T-helper 2 cell (primary cell): ENCODE measurements at places on chromosomes 3 and 15.

- DNase-seq = no peak
Measured at GRCh38 chr3:150736903-150737832, 25.8 kb downstream of the SIAH2 start.

- DNase-seq = no peak
Measured at GRCh38 chr3:152785051-152785450, 49.9 kb upstream of the P2RY1 start.

DNA sequence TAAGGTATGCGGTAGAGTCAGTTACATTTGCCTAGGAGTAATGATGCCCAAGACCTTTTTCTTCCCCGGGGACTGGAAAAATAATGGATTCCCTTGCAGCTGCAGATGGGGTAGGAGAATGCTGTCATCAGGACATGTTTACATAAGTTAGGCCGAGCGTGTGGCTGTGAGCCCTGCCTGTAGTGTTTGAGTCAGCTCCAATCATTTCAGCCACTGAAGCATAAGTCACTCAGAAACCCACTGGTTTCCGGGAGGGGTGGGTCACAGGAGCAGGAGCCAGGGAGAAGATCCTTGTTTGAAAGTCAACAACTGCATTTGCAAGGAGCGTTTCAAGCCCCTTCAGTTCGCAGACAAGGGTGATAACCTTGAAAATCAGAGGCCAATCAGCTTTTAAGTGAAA lies 562.3 kb downstream of the MCTP2 start:
- DNase-seq = no peak

DNA sequence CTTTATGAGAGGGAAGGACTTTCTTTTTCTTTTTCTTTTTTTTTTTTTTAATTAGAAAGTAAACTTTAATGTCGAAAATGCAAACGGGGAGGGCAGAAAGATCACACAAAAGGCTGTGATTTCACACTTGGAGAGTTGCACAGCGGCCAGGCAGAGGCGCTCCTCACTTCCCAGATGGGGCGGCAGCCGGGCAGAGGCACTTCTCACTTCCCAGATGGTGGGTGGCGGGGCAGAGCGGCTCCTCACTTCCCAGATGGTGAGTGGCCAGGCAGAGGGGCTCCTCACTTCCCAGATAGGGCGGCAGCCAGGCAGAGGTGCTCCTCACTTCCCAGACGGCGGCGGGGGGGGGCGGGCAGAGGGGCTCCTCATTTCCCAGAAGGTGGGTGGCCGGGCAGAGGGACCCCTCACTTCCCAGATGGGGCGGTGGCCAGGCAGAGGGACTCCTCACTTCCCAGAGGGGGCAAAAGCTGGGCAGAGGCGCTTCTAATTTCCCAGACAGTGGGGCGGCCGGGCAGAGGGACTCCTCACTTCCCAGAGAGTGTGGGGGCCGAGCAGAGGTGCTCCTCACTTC lies 88.6 kb downstream of the ATP2B2 start:
- no peak for DNase-seq

DNA sequence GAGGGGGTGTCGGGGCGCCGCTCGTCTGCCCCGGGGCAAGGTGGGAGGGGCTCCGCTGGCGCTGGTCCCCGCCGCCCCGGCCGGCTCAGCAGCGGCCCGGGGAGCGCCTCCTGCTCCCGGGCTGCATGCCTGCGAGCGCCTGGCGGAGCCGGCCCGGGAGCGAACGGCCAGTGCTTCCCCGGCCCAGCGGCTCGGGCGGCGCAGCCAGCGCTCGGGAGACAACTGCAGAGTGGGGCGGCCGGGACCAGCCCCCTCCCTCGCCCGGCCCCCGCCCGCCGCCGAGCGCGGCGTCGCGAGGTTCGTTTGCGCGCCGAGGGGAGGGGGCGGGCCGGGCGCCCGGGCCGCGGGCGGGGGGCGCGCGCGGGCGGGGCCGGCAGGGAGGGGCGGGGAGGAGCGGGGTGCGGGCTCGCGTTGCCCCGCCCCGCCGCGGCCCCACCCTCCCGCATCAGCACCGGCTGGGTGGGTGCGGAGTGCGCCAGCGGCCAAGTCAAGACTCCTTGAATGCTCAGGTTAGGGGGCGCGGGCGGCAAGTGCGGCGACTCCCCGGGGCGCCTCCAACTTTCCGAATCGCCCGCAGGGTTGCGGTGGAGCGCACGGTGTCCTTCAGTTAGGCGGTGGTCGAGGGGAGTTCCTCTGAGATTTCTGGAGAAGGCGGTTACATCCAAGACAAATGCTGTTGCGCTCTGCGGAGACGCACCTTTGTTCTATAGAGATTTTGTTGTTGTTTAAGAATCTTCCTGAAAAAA lies at the start of gene RGMA:
Gene RGMA, minus strand, starts transcription at position 231 of the 746 bp plus-strand sequence. CDS start 279 bp downstream, outside the sequence.
- DNase-seq = no peak

DNA sequence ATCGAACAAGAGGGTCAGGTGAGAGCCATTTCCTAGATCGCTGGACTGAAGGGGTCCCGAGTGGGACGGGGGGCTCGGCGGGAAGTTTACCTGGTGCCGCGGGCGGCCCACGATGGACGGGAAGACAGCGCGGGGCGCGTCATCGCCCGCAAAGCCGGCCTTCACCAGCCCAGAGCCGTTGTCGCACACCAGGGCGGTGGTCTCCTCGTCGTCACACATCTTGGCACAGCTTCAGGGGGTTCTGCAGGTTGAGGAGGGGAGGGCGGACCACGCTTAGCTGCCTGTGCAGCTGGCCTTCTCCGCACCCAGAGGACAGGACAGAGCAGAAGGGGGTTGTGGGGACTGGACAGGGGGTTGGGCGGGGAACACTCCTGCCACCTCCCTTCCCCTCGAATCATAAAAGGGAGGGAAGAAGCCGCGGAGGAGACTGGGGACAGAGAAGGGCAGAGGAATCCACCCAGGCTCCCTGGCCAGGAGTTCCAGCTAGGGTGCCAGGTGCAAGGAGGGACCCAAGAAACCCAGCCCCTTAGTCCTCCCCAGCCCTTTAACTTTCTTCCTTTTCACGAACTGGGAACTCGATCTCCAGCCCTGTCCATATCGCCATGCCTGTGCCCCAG lies 651 bp downstream of the ACTC1 start:
- no peak for DNase-seq

GRCh38 chr3:64321747-64322146 lies 96.5 kb upstream of the PRICKLE2 start:
- DNase-seq = no peak

DNA sequence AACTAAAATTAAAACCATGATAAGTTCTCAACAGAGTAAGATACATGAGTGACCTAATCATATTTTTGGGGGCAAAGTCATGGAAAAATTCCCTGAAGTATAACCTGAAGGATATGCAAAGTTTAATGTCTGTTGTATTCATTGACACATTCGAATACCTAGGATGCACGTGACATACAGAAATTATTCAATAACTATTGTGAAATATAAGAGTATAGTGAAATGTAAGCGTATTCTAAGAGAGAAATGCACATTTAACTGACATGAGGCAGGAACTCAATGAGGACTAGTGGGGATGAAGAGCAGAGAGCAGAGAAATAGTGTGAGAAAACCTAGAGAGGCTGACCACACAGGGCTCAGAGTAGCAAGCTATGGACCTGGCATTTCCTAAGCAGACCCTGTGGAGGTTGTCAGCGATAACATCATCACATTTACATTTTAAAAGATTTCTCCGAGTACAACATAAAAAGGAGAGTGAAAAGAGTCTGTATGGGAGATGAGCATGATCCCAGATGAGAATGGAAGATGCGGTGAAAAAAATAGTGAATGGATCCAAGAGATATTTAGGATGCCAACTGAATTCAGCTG lies 588.8 kb downstream of the MAGI1 start:
- DNase-seq = no peak

DNA sequence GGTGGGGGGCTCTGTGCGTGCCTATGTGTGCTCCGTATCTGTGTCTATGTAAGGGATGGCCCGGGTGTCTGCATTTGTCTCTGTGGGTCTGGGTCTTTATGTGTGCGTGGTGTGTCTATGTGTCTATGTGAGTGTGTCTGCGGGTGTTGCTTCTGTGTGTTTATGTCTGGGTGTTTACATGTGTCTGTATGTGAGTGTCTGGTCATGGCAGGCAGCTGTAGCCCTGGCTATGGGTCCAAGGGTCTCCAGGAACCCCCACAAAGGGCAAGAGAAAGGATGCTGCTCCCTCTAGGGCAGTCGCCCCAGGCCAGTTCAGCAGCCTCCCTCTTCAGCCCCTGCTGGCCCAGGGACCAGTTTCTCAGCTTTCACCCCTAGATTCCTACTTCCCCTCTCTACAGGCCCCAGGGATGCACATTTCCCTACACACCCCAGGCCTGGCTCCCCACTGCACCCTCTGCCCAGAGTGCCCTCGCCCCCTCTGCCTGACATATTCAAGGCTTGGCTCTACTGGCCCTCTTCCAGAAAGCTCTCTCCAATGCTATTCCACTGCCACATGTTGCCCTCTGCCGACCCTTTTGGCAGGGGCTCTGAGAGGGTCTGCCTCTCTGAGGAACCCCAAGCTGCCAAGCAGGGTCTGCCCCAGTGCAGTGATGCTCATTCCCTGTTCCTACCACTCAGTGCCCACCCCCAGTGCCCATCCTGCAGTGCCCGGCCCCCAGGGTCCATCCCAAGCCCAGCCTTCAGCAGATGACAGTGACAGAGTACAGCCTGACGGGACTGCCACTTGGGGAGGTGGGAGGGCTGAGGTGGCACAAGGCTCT lies 1.0 kb upstream of the MYL3 start:
- no peak for DNase-seq

GRCh38 chr15:69170597-69170996 lies 10.2 kb downstream of the GLCE start:
- DNase-seq = no peak

DNA sequence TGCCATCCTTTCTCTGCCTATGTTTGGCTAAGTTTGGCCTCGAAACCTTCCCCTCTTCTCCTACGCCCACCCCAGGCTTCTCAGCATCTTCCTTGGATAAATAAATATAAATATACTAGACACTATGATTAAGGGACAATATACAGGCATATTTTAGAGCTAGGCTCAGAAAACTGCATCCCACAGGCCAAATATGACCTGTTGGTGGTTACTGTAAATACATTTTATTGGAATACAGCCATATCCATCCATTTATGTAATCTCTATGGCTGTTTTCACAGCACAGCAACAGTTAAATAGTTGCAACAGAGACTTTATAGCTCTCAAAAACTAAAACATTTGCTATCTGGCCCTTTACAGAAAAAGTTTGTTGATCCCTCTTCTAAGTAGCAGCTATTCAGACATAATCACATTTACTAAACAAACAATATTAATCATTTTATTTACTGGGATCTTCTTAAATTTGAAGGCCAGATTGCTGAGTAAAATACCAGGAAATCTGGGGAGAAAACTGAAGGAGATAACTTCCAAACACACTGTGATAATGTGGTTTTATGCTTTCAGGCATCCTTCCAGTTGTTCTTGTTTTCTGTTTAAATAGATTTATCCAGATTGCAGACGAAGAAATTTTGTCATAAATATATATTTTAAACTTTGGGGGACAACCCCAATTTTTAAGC lies 269.7 kb upstream of the THRB start:
- no peak for DNase-seq

- no peak for DNase-seq
Measured at GRCh38 chr3:5423076-5423475, 235.6 kb downstream of the EDEM1 start.

DNA sequence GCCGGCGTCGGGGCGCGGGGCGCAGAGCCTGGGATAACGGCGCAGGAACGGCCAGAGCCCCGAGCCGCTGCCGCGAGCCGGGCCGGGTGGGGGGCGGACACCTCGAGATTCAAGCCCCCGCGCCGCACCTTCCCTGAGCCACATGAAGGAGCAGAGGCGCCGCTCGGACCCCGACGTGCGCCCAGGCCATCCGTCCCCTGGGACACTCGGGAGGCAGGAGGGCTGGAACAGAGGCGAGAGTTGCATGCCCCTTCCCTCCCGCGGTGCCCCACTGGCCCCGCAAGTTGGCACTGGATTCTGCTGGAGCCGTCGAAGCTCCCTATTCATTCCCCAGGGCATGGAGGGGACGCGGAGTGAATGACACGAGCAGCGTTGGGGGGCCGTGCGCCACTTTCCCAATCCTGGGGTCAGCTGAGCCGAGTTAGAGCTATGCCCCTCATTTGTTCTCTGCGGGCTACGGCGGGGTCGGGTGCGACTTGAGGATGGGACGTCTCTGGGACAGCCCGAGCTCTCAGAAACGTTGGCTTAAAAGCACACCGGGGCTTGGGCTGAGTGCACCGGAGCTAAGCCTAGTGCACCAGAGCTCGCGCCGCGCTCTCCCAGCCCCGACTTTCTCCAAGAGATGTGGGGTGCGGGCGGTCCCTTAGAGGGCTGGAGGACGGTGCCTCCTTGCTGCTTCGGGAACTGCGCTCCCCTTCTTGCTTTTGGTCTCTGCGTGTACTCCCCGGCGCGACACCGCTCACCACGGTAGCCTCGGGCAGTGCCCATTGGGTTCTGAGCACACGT lies 588 bp downstream of the SLC6A1 start:
- no peak for DNase-seq

- DNase-seq = no peak
Measured at GRCh38 chr3:140285380-140285779, 350.4 kb downstream of the CLSTN2 start.

- no peak for DNase-seq
Measured at GRCh38 chr3:177807150-177807875, 610.0 kb upstream of the TBL1XR1 start.

GRCh38 chr3:37271611-37272010 lies 97.2 kb upstream of the LRRFIP2 start:
- no peak for DNase-seq

GRCh38 chr3:177478170-177478867 lies 281.0 kb upstream of the TBL1XR1 start:
- DNase-seq = no peak

DNA sequence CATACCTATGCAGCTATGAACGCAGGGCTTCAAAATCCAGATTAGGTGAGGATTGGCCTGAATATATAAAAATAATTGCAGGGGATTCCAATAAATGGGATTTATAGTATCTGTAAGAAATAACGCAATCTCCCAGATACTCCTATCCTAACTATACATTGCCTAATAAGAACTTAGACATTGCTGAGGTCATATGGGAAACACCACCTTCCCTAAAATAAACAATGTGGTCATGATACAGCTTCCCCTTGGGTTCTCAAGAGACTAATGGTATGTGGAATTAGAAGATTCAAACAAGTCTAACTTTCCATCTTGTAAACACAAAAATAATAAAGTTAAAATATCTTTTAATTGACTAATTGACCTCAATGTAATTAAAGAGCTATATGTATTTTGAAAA lies 28.2 kb downstream of the UBE3A start:
- no peak for DNase-seq
